ENCODE measurements at places on chromosomes 2 and 18.

- no peak for DNase-seq
Observed at GRCh38 chr2:55883357-55883756, 40.2 kb downstream of the EFEMP1 start.

GRCh38 chr2:231861288-231861931, 64.8 kb downstream of the NPPC start:
- no peak for DNase-seq

- DNase-seq = no peak
Observed at GRCh38 chr2:48483916-48484315, 46.0 kb upstream of the STON1 start.

DNA sequence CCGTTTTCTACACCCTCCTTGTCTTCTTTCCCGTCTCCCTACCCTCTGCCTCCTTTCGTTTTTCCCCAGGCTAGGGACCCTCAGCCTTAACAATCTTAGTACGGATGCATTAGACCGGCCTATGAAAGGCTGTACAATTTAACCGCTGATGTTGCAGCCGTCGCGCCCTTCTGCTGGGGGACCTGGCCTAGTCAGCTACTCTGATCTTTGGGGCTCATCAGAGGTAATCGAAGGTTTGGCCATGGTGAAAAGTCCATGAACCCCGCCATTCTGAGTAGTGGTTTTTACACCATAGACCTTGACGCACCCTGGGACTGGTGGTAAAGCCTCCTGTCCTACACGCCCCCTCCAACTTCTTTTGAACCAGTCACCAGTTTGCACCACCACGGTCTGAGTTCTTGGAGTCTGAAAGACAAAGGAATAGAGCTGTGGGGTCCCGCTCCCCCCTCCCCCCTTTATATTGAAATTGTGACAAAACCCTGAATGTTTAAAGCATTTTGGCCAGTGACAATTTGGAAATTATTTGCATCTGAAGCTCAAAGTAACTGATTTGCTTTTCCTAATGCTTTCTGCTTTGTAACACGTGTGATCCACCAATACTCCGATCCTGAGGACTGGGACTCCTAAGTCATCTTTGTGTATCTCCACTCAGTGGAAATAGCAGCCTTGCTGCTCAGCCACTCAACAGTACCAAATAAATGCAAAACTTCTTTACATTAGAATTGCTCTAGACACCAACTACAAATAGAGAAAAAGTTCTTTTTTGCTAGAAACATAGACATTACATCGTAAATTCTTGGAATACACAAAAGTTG, 642 bp upstream of the SRSF7 start:
- peak; percentile 45 for DNase-seq

- no peak for DNase-seq
Observed at GRCh38 chr2:216222650-216223352, 113.7 kb downstream of the XRCC5 start.

GRCh38 chr2:230557065-230557464, 141.1 kb downstream of the SP100 start:
- no peak for DNase-seq

DNA sequence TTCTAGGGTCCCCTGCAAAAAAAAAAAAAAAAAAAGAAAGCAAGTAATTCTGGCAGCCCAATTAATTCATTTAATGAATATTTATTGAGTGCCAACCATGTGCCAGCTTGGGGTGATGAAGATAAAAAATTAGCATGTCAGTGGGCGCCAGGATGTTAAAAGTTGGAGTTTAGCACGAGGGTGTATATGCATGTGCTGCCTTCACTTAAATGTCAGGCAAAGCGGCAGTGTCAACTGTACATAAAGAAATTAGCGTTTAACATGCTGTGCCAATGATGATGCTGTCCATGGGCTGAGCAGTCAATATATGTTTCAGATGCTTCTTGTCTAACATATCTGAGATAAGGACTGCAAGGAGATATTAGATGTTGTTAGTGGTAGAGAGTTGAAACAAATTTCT, 49.5 kb downstream of the ASAP2 start:
- no peak for DNase-seq

DNA sequence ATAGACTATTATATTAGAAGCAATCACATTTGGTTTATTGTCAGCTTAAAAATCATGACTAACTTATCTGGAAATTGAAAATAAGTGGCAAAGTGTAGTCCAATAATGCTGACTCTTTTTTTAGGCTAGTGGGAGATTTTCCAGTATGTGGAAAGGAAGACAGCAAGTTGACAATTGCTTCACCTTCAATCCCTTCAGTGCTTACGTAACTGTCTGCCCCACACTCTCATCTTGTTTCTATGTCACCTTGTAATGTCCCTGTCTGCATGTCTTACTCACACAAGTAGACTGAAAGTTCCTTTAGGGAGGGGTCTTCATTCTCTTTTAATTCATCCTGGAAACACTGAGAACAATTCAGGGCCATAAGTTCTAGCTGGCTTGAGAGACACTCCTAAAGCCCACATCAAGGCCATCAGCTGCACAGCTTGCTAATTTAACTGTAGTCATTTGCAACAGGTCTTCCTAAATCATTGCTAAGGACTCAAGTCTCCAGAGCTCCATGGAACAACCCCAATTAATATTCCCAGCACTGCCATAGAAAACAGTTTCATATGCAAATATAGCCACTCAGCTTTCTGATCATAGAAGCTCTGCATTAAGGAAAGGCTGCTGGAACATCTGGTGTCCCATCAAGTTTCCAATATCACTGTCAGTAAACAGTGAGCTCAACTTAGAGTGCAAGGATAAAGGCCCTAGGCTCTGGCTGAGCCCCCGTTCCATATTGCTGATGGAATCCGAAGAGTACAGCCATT, 230.5 kb downstream of the ETAA1 start:
- DNase-seq = no peak

DNA sequence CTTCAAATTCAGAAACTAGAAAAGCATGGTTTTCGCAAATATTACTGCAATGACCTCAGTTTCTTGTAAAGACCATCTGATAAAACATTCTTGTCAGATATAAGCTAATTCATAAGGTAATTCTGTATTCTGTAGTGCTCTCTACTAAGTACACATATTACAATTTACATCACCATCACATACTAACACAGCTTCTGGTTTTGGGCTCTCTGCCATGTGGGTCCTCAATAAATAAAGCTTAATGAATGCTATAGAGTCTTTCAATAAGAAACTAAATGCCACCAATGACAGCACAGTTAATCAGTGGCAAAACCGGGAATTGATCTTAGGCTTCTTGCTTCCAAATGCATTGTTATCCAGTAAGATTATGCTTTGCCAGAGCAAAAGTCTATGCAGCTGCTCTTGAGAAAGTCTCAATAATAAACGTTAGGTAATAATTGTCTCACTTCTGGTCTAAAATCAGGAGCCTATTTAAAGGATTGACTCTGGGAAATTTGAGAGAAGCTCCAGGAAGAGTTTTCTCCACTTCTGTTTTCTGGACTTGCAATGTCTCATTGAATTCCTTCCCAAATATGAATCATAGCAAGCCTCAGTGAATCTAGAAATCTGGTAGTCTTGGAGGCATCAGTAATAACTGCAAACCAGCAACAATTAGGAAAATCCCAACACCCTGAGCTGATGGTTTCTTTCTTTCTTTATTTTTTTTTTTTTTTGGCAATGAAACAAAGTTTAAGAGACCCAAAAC, 67.9 kb upstream of the RAPGEF4 start:
- no peak for DNase-seq

- no peak for DNase-seq
Observed at GRCh38 chr2:202023198-202023903, 10.3 kb upstream of the FZD7 start.

- no peak for DNase-seq
Observed at GRCh38 chr2:236629961-236630872, 60.6 kb downstream of the ACKR3 start.

- no peak for DNase-seq
Observed at GRCh38 chr2:176491172-176491904, 222.1 kb downstream of the MTX2 start.

GRCh38 chr2:105776560-105776928, 31.8 kb downstream of the NCK2 start:
- no peak for DNase-seq

DNA sequence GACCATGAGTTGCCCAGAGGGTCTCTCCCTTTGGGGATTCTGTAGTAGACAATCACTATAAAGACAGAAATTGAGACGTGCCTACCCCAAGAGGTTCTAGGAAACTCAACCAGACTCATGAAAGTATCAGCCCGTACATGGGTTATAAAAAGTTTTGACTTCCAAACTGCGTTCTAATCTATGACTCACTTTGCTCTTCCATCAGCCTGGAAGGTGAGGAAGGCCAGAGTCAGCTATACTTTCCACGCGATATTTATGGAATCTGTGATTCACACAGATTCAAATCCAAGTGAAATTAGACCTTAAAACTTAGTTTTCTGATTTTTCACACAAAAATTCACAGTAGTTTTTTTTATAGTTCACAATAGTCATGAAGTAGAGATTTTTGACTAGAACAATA, 7.7 kb upstream of the LYPD1 start:
- no peak for DNase-seq

- DNase-seq = no peak
Observed at GRCh38 chr2:65626831-65627230, 194.4 kb upstream of the SPRED2 start.

DNA sequence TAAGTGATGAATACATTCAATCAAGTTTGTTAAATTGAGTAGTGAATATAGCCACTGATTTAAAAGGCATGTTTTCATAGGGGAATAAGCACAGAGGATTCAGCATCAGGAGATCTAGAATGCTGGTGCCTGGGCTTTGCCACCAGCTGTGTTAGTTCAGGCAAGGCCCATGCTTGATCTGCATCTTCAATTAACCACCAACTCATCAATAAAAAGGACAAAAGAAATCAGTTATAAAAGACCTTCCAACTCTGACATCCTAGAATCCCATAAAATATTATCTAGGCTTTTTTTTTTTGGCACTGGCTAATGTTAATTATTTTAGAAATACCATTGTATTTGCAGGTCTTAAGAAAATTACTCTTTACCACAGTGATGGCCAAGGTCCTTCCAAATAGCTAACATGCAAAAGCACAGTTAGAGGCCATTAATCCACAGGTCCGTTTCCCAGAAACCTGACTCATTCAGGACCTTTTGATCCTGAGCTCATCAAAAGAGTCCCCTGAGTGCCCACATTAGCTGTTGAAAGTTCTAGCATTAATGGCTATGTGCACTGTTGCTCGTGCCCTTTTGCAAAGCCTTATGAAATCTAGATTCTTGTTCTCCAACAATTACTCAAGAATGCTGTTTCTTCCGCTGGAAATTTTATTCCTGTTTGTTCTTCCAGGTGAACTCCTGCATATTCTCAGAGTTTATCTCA, 170.0 kb downstream of the CYRIA start:
- DNase-seq = no peak

GRCh38 chr2:151649966-151650365, 84.3 kb downstream of the NEB start:
- no peak for DNase-seq

DNA sequence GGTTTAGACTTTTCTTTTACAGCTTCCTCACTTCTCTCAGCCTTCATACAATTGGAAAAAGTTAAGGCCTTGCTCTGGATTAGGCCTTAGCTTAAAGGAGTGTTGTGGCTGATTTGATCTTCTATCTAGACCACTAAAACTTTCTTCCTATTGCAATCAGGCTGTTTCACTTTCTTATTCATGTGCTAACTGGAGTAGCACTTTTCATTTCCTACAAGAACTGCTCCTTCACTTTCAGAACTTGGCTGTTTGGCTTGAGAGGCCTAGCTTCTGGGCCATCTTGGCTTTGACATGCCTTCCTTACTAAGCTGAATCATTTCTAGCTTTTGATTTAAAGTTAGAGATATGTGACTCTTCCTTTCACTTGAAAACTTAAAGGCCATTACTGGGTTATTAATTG, 114.3 kb downstream of the ARHGEF4 start:
- DNase-seq = no peak
